Natural killer cell treated with Interleukin-12 subunit alpha and Interleukin-12 subunit beta and Interleukin-15 and Interleukin-18, amount 100 ng/mL, for 72 hours (primary cell): ENCODE measurements at places on chromosomes 3 and 15.

DNA sequence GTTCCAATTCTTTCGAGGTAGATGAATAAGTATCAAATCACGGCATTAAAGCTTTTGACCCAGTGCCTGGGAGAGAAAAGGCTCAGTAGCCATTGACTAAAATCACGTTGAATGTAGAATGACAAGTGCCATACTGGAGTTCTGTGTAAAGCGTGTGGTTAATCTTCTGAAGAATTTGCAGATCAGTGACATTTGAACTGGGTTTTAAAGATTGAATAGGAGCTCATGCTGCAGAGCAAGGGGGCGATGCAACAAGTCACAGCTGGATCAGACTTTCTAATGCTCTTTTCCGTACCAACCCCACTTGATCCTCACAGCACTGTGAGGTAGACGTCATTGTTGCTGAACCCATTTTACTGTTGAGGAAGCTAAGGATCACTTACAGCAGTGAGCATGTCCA, 49.5 kb upstream of the TPM1 start:
- no peaks in the 10 kb centered on the region for H3K36me3 ChIP-seq
- no peak overlapping the region for H3K27ac ChIP-seq
- H3K27me3 ChIP-seq: peaks cover 35% of the 10 kb centered on the region
- no peaks in the 10 kb centered on the region for H3K4me1 ChIP-seq
- no peak overlapping the region for H3K4me3 ChIP-seq

DNA sequence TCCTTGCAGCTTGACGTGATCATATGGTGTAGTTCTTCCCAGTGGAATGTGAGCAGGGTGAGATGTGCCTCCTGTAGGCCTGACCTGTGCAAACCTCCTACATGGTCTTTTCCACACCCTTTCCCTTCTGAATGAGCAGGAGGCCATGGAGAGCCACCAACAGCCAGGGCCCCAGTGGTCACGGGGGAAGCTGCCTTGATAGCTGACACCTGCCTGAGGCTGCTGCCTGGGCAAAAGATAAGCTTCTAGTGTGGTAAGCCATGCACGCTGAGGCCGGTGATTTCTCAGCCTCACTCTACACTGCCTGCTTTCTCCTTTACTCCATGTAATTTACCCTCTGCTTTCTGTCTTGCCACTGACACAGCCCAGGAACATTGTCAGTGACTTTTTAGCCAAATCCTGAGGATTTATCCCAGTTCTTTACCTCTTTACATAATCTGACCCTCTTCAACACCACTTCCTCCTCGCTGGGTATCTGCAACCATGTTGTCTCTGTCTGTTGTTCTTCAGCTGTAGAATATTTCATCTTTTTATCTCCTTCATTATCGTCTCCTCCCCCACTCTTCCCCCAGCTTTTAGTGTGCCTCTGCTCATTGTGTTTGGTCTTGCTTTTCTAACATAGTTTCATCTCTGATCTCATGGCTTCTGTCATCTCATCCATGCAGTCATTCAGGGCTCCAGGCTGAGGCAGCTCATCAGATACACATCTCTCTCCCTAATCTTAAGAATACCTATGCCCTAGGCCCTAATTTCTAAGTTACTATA, 11.2 kb upstream of the KBTBD12 start:
- no peak overlapping the region for H3K4me3 ChIP-seq
- peaks cover 12% of the 10 kb centered on the region for H3K27me3 ChIP-seq
- no peaks in the 10 kb centered on the region for H3K36me3 ChIP-seq
- peaks cover 4% of the 10 kb centered on the region for H3K4me1 ChIP-seq
- no peak for DNase-seq

GRCh38 chr3:39962581-39962980, 153.2 kb downstream of the MYRIP start:
- H3K36me3 ChIP-seq: no peaks in the 10 kb centered on the region
- DNase-seq: no peak
- H3K4me1 ChIP-seq: no peaks in the 10 kb centered on the region
- peaks cover 2% of the 10 kb centered on the region for H3K27me3 ChIP-seq
- no peak overlapping the region for H3K4me3 ChIP-seq

GRCh38 chr15:84981054-84981710, 474 bp upstream of the PDE8A start:
- H3K4me1 ChIP-seq: peaks cover 31% of the 10 kb centered on the region
- no peaks in the 10 kb centered on the region for H3K36me3 ChIP-seq
- H3K4me3 ChIP-seq: peak overlapping the region; percentile 90

DNA sequence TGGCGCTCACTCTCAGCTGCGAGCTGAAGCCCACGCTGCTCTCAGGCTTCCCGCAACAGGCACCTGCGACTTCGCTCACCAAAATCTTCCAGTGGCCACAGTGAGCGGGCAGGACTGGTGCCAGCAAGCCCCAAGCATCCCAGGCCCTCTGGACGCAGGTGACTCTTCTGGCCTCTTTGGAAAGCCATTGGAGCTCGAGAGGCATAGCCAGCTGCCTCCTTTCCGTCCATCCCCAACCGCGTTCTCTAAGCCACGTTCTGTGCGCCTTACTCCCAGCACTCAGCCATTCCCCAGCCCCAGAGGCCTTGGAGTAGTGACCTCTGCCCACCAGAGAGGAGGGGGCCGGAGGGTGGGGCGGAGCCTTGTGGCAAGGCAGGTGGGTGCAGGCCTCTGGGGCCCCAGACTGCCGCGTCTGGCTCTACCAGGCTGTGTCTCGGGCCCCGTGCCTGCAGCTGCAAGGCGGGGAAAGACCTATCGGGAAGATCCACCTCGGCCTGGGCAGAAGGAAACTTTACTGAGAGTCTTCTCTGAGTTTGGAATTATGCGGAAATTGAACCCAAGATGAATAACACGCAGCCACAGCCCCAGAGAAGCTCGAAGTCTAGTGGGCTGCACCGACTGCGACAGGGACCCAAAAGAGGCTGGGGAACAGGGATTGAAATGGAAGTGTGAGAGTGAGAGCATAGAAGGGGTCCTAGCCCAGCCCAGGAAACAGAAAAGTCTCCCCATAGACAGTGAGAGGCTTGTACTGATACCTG, 3.6 kb upstream of the SOX14 start:
- no peak overlapping the region for H3K27ac ChIP-seq
- no peak for DNase-seq
- H3K27me3 ChIP-seq: peaks cover 29% of the 10 kb centered on the region
- H3K36me3 ChIP-seq: peaks cover 2% of the 10 kb centered on the region

DNA sequence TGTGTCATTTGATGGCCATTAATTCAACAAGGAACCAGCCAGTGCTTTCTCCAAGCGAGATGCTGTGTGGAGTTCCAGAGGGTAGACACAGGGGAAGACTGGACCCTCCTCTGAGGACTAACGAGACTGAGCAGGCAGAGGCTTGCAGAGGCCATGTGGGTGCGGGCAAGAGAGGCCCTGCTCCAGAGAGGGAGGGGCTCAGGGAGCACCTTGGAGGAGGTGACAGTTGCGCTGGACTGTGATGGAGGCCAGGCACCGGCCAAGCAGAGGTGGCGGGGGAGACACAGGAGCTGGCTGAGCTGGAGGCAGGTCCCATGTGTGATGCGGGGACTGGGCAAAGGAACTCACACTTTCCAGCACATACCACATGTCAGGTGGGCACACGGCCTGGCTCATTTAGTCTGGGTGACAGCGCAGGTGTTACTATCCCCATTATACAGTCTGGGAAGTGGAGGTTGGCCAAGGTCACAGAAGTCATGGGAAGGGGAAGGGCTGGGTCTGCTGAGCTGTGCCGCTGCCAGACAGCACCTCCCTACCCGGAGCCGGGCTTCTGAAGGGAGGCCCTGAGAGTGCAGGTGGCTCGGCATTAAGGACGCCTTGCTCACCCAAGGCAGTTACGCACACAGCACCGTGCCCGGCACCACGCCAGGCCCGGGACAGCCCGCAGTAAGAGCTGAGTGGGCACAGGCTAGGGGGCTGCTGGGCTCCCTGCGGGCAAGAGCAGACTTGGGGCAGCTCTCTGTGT, 3.7 kb downstream of the MELTF start:
- DNase-seq: no peak
- no peaks in the 10 kb centered on the region for H3K36me3 ChIP-seq
- H3K4me1 ChIP-seq: peaks cover 22% of the 10 kb centered on the region
- H3K27ac ChIP-seq: no peak overlapping the region
- H3K4me3 ChIP-seq: no peak overlapping the region
- H3K27me3 ChIP-seq: peaks cover 3% of the 10 kb centered on the region

DNA sequence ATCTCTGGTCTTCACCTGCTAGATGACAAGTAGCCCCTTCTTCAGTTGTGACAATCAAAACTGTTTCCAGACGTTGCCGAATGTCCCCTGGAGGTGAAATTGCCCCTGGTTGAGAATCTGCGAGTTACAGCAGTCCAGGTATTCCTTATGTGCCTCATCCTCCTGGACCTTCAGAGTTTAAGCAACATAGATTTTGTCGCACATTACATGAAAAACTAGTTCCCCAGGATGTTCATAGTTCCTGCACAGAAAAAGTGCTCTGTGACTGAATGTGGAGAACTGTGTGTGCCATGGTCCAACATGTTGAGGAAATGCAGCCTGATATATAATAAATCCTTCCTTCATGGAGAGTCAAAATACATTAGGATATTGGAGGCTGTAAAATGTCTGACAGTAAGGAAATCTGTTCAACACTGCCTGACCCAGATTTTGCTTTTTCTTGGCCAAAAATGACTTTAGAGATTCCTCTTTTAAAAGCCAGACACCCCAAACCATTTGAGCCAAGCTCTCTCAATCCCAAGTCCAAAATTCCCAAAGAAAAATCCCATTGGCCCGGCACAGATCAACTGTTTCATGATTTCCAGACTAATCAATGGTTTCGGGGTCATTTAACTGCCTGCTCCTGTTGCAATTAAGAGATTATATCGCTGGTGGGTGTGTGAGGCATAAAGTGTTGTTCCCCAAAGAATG, 20.4 kb upstream of the SHC4 start:
- no peaks in the 10 kb centered on the region for H3K4me1 ChIP-seq
- H3K27me3 ChIP-seq: peaks cover 7% of the 10 kb centered on the region
- H3K4me3 ChIP-seq: no peak overlapping the region

GRCh38 chr3:80017369-80017768, 249.6 kb upstream of the ROBO1 start:
- no peaks in the 10 kb centered on the region for H3K4me1 ChIP-seq
- H3K36me3 ChIP-seq: no peaks in the 10 kb centered on the region
- no peak overlapping the region for H3K4me3 ChIP-seq
- no peak for DNase-seq
